ENCODE measurements at places on chromosomes 3 and 15. TPM values are rescaled to one million over a fixed set of nuclear protein-coding genes. Genes with fewer than 3 reads are reported as not detected.

GRCh38 chr3:197007296-197007940, 22.2 kb downstream of the MELTF start:
- no peak for DNase-seq

Gene SLC15A2
- total RNA-seq: 4.8 TPM

Gene AMOTL2
- total RNA-seq: not detected

Gene IL5RA
- total RNA-seq: not detected

GRCh38 chr3:149315694-149316093, 17.7 kb downstream of the TM4SF18 start:
- DNase-seq: no peak

Gene STRA6
- not detected for total RNA-seq

DNA sequence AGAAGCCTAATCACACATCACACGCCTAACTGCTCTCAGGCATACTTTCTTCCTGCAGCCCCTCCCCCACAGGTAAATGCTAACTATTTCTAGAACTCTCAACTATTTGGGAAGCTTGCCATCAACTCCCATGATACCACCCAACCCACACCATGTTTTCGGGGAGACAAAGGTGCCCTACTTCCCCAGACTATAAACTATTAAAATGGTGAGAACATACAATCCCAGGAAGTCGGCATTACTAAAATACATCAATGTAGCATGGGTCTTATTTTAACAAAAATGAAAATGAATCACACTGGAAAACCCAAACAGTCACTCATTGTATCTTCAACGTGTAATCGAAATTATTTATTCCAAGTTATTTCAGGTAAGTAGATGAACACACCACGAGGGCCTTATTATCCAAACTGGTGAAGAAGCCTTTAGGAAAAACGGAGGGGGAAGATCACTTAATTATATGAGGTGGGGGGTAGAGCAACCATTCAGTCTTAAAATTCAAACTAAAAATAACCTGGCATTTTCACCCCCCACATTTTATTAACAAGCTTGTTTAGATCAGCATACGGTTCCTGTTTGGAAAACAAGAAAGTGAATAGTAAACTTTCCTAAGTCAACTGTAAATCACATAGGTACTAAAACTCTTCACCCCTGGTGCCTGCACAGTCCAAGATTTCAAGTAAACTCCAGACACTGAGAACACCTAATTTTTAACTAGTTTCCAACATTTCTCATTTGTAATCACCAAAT, 1.9 kb downstream of the TBL1XR1 start:
- DNase-seq: no peak

DNA sequence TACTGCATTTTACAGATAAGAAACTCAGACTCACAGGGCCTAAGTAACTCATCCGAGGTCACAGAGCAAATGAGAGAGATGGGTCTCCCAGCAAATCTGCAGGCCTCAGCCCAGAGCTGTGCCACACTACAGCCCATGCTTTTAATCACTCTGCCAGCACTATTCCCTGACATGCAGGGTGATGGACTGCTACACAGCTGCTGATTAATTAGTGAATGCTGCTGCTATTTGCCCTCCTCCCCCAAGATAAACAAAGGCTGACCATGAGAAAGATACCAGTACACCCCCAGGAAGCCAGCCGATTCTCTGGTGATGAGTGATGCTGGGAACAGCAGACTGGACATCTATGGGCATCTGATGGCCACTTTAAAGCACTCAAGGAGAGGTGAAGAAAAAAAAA, 39.3 kb downstream of the RFTN1 start:
- no peak for DNase-seq

Gene FBXW12
- total RNA-seq: not detected

Gene GP9
- not detected for total RNA-seq

DNA sequence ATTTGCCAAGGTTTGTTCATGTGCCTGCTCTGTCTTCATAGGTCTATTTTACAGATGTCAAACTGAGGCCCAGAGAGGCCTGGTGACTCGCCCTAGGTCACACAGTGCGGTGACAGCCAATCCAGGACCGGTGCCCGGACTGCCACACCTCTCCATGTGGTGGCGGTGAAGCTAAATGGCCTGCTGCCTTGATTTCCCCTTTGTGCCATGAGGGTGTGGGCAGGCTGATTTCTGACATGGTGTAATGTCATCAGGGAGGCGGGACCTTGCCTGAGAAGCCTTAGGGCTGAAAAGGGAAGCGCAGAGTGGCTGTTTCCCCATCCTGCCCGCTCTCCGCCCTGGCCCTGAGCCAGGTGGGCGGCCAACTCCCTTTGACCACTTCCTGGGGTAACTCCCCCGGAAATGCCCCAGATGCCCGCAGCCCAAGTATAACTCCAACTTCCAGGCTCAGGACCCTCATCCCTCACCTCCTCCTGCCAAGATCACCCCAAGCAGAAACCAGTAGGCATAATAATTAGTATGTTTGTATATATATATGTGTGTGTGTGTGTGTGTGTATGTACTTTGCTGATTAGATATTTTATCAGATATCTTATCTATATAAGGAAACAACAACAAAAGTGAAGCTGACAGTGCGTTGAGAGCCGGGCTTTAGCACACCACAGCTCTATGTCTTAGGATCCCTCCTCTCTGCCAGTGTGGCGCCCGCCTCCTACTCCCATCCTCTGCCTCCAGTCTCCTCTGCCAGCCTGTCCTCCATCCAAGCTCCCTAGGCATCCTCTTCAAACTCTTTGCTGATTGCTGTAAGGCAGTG, 63.9 kb downstream of the IQSEC1 start:
- DNase-seq: peak; percentile 84

DNA sequence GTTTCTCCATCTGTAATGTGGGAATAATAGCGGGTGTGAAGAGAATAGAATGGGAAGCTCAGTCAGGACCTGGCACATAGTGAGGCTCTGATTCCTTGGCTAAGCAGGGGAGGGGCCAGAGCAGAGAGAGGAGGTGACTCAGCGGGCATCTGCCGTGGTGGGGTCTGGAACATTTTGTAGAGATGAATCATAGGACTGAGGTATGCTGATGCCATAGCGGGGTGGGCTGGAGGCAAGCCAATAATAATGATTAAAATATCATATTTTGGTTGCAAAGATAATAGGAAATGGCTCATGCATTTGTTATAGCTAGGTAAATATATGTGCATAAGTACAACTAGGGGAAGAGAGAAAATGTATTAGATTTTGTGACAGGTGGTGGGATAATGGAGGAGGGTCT, 11.2 kb downstream of the TGM4 start:
- DNase-seq: no peak

DNA sequence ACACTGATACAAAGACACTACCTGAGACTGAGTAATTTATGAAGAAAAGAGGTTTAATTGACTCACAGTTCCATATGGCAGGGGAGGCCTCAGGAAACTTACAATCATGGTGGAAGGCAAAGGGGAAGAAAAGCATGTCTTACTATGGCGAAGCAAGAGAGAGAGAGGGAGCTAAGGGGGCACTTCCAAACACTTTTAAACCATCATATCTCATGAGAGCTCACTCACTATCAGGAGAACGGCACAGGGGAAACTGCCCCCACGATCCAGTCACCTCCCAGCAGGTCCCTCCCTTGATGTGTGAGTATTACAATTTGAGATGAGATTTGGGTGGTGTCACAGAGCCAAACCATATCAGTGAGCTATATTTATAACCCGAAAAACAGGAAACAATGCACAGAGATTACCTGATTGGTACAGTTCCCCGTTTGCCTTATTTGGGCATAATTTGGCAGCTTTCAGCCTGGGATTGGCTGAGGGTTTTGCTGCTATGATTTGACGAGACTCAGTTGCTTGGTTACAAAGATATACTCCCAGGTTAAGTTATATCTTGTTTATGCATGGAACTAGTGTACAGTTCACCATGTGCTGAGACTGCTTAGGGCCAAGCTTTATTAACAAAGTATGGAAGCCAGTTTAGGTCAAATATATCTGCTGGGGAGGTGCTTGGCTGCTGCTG, 184.2 kb downstream of the NR2F2 start:
- no peak for DNase-seq

GRCh38 chr3:146342989-146343388, 92.1 kb upstream of the PLSCR4 start:
- no peak for DNase-seq

Gene GOLGA6B
- not detected for total RNA-seq

GRCh38 chr3:11581237-11582190, 62.2 kb downstream of the VGLL4 start:
- DNase-seq: no peak

Measured in activated CD8-positive, alpha-beta memory T cell treated with anti-CD3 and anti-CD28 coated beads, Interleukin-2, amount 10 ng/mL, durations not matched to agents 7 days and 5 days (primary cell).